ACHN (cell line): ENCODE measurements at places on chromosomes 2 and 18.

DNA sequence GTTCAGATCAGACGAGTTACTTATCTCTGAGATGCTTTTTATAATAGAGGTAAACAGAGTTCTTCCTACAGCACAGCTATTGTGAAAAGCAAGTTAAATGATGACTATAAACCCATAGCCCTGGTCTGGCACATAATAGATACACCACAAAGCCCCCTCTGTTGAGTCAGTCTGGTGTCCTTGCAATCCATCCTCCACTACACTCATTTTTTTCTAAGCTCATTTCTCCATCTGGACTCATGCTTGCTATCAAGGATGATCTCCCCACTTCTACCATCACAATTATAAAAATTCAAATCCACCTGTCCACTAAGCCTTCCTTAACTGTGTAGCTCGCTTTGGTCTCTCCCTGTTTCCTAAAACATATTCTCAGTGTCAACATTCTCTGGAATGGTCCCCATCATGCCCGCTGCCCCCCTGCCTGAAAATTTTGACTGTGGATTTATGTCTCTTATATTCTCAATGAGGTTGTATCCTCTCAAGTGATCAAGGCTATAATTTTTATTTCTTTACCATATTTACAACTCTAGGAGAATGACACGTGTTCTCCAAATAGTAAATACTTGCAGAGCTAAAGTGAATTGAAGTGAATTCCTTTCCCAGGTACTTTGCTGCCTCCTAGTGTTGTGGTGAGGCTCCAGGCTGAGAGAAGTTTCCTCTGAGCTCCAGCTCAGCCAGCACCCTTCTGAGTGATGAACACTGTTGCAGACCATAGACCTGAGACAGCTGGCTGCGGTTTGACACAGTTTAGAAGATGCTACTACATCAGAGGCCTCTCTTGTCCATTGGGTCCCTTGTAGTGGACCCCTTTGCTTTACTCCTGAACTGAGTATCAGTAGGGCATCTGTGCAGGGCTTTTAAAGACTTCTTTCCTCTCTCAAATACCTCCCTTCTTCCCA, 108.7 kb downstream of the DPP10 start:
- DNase-seq: peak; percentile 67

GRCh38 chr2:35495182-35495581, 860.4 kb upstream of the CRIM1 start:
- DNase-seq: no peak

DNA sequence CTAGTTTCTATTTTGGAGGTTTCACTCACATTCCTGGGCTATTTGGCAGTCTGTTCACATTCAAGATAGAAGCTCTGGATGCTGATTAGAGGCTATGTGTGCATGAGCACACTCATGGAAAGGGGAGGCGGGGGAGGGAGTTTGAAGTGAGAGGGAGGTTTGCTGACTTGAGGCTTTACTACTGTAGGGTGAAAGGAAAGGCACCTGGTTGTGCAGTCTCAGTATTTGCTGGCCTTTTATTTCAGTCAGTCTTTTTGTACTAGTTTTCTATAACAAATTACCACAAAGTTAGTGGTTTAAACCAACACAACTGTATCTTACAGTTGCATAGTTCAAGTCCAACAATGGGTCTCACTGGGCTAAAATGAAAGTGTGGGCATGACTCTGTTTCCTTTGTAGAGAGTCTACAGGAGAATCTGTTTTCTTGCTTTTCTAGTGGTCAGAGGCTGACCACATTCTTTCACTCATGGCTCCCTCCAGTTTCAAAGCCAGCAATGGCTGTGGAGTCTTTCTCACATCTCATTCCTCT, 47.7 kb upstream of the NR4A2 start:
- no peak for DNase-seq

- DNase-seq: no peak
Observed at GRCh38 chr2:42996528-42996927, 204.1 kb upstream of the HAAO start.

GRCh38 chr18:3132700-3133099, 87.1 kb downstream of the MYOM1 start:
- DNase-seq: no peak

- no peak for DNase-seq
Observed at GRCh38 chr2:65514555-65515195, 82.3 kb upstream of the SPRED2 start.

- no peak for DNase-seq
Observed at GRCh38 chr18:3040881-3041280, 27.9 kb upstream of the LPIN2 start.

DNA sequence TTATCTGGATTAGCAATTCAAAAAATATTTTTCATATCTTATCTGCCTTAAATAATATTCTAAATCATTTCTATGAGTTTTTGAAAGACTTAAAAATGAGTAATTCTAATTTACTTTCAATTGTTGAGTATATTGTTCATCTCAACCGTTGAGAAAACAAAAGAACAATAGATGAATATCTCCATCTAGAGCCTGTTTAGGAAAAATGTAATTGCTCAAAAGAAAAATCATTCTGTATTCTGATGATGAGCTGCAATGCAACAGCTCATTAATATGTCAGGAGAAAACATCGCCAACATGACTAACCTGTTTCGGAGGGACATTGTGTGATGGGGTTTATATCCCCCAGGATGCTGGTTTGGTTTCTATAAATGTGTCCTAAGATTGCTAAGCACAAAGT, 417.6 kb downstream of the SUCLG1 start:
- no peak for DNase-seq

GRCh38 chr2:121189011-121189410, 96.0 kb downstream of the TFCP2L1 start:
- DNase-seq: no peak

DNA sequence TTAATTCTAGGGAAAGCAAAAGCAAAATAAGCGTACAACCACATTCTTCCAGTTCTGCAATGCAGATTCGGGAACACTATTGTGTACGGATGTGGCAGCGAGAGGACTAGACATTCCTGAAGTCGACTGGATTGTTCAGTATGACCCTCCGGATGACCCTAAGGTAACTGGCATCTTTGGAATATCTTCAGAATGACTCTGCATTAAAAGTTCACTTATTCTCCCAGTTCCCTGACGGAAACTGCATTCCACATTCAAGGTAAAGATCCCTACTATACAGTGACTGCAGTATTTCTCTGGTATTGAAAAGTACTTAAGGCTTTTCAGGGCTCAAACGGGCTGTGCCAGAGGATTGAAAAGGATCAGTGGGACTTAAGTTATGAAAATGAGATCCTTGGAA, 10.9 kb downstream of the DDX18 start:
- peak; percentile 97 for DNase-seq

DNA sequence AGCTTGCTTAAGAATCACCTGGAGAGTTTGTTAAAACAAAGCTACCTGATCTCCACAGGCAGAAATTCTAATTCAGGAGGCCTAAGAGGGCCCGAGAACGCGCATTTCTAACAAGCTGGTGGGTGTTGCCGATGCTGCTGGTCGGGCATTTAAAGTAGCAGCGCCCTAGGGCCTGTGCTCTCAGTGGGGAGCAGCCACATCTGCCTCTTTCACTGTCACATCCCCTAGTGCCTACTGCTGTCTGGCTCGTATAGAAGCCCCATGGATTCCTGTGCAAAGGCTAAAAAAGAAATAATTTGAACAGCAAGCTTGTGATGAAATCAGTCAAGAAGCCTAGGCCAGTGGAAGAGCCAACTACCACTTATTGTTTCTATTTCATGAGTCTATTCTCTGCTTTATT, 126.7 kb upstream of the SMIM21 start:
- DNase-seq: no peak
